Activated CD8-positive, alpha-beta memory T cell treated with anti-CD3 and anti-CD28 coated beads, Interleukin-2, amount 50 U/mL, for 48 hours (primary cell): ENCODE measurements at places on chromosomes 4 and X.

GRCh38 chrX:12701628-12702027, 89.6 kb upstream of the PRPS2 start:
- peak; percentile 55 for DNase-seq

DNA sequence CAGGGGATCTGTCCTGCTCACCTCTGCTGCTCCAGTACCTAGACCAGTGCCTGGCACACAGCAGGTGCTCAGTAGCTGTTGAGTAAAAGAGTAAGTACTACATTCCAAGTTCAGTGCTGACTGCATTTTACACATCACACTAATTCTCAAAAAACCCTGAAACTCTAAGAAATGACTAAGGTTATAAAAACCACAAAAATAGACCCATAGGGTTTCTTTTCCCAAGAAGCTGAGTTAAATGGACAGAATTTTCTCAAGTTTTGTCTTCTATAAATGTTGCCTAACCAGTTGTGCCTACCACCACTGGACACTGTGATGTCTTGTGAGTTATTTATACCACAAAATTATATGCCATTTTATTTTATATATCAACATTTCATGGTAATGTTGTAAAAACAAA, 78.9 kb upstream of the RXFP1 start:
- DNase-seq, result no peak

- DNase-seq, result no peak
These were observed 68.4 kb downstream of the MID2 start for GRCh38 chrX:107894038-107894437.

GRCh38 chr4:30718641-30719453, 1.3 kb upstream of the PCDH7 start:
- no peak for DNase-seq

DNA sequence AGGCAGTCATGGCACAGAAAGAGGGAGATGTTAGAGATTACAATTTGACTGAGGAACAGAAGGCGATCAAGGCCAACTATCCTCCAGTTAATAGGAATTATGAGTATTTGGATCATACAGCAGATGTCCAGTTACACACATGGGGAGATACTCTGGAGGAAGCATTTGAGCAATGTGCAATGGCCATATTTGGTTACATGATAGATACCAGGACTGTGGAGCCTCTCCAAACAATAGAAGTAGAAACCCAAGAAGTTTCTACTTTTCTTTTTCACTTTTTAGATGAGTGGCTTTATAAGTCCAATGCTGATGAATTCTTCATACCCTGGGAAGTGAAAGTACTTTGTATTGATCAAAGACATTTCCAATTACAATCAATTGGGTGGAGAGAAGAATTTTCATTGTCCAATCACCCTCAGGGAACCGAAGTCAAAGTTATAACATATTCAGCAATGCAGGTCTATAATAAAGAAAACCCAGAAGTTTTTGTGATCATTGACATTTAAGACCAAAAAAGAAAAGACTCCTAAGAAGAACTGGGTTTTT, 139.1 kb downstream of the MAB21L2 start:
- no peak for DNase-seq

GRCh38 chrX:153628665-153629064, 18.3 kb upstream of the DUSP9 start:
- DNase-seq, result no peak

GRCh38 chr4:40292313-40292759, 42.8 kb upstream of the CHRNA9 start:
- DNase-seq, result no peak

- DNase-seq, result no peak
These were observed 32.9 kb downstream of the CPEB2 start for GRCh38 chr4:15035159-15035558.

GRCh38 chr4:124157396-124158083, 555.0 kb downstream of the ANKRD50 start:
- no peak for DNase-seq

- DNase-seq, result no peak
These were observed 8.1 kb downstream of the HGFAC start for GRCh38 chr4:3449574-3450534.

DNA sequence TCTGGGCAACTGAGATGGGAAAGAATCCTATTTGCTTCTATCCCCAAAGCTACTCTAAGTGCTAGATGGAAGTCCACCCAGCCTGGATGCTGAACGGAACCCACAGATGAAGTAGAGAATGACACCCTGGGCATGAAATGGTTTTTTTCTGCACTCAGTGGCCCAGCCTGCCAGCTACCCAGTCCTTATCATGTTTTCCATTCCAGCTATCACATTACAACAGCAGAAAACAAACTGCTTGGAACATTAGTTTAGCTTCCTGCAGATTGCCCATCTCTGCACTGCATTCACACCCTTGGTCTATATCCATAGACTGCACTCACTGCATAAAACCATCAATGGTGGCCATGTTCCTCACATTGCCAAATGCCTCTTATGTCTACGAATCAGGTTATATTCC, 79.1 kb downstream of the NYX start:
- DNase-seq, result no peak

DNA sequence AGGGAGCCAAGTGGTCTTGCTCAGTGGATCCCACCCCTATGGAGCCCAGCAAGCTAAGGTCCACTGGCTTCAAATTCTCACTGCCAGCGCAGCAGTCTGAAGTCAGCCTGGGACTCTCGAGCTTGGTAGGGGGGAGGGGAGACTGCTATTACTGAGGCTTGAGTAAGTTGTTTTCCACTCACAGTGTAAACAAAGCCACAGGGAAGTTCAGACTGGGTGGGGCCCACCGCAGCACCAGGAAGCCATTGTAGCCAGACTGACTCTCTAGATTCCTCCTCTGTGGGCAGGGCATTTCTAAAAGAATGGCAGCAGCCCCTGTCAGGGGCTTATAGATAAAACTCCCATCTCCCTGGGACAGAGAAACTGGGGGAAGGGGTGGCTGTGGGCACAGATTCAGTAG, 721.0 kb upstream of the NDST4 start:
- no peak for DNase-seq

DNA sequence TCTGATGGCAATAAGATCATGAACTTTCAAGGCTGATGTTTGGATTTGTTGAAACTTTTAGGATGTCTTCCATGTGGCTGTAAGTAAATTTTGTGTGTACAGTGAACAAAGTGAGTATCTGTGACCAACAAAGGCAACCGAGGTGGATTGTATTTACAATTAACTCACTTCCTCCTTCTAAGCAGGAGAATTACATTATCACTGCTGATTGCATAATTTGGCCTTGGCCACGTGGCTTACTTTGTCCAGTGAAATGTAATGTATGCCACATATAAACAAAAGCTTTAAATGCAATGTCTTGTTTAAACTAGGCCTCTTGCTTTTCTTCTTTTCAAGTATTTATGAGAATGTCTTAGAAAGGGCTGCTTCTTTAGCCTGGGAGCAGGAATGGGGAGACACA, 66.3 kb upstream of the MAD2L1 start:
- DNase-seq, result no peak

DNA sequence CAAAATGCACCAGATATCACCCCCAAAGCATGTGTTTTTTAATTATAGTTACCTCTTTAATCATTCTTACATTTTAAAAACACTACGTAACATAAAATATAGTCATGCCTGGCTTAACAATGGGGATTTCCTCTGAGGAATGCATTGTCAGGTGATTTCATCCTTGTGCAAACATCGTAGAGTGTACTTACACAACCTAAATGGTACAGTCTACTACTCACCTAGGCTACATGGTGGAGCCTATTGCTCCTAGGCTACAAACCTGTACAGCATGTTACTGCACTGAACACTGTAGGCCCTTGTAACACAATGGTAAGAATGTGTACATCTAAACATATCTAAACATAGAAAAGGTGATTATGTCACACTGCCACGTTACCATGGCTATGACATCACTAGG, 208.6 kb downstream of the SPOCK3 start:
- DNase-seq, result no peak

- DNase-seq, result no peak
These were observed 543.1 kb downstream of the GBA3 start for GRCh38 chr4:23235628-23236390.

DNA sequence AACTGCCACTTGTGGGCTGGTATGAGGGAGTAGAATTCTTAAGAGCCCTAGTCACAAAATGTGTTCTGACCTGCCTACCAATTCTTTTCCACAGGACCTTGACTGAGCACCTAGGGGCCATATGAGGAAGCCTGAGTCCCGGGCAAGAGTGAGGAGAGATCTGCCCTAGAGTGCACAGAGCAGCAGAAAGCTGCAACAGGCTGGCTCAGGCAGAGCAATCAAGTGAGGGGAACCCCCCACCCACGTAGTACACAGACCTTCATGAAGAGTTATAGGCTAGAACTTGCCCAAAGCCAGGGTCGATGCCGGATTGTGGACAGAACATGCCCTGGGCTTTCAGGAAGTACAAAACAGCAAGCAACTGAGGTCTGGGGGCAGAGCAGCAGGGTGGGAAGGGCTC, 117.0 kb downstream of the SPOCK3 start:
- DNase-seq, result no peak

DNA sequence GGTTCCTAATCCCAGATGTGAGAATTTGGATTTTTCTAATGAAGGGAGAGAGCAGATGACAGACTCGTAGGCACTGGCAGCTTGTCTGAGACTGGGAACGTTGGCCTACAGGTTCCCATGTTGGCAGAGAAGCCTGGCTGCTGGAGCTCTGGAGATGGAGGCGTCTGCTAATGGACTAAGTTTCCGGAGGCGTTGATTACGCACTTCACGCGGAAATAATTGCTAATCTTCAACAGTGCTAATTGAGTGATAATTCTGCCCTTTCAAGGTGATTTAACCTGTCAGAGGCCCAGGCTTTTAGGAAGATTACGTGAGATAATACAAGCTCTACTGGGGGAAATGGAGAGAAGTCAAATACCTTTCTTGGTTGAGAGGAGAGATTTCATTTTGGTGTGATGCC, 77.4 kb downstream of the PSAPL1 start:
- no peak for DNase-seq

- no peak for DNase-seq
These were observed 39.9 kb upstream of the PCDH19 start for GRCh38 chrX:100449696-100450608.

- no peak for DNase-seq
These were observed 215.3 kb upstream of the CXorf66 start for GRCh38 chrX:140180585-140180984.

DNA sequence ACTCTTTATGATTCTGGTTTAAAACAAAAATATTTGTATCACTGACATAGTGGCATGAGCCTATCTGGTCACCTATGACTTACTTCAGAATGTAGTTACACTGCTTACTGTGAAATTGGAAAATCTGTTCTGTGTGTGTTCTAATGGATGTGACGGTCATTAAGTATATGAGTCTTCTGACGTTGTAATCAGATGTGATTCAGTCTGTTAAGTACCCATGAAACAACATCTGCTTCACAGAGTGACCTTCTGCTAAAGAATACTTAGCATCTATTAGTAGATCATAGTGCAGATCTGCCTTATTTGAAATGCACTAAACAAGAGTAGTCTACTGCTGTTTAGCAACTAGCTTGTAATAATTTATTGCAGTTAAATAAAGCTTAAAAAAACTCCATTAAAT, 317.1 kb downstream of the DCTD start:
- no peak for DNase-seq

DNA sequence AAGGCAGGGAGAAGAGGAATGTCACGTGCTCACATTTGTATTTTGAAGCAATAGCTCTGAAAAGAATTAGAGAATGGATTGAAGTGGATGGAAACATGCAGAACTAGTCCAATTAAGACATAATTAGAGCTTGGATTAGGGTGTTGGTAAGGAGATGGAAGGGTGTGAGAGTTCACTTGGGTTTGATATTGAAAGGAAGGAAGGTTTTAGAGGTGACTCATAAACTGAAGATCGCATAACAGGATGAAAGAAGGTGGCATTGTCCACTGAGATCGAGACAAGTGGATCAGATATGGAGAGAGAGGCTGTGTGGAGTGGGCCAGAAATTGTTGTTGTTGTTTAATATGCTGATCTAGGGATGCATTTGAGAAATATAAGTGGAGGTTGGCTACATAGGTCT, 244.0 kb upstream of the SMIM31 start:
- no peak for DNase-seq

- no peak for DNase-seq
These were observed 133.9 kb downstream of the CBR4 start for GRCh38 chr4:168876106-168876505.

DNA sequence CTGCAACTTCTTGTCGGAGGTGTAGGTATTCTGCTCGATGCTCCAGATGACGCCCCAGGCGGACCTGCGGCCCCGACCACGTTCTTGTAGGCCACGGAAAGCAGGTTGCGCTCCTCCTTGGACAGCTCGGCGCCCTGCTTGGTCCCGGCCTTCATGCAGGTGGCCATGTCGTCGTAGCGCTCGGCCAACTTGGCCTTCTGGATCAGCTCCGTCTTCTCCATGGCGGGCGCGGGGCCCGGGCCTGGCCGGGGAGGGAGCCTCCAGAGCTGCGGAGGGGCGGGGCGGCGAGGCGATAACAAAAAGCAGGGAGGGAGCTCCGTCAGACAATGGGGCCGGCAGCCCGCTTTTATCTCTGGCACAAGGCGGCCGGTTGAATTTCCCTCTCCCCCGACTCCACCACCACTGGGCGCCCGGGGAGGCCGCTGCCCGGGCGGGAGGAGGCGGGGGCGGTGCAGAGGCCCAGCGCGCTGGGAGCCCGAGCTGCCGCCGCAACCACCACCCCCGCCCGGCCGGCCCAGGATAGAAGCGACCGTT, 28.3 kb upstream of the DRP2 start:
- DNase-seq, result no peak

DNA sequence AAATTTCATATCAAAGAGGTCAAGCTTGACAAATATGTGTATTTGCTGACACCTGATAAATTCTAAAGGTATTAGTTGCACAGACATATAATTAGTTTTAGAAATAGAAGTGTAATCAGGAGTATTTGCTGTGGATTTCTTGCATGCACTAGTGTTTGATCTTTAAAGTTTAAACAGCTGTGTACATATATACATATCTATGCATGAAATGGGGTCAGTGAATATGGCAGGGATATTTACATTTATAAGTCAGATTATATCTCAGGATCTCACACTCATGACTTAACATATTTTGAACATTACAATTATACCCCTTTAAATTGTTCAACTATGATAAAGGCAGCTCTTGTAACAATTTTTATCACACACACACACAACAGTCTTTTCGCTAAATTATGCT, 547.4 kb upstream of the ACTRT1 start:
- DNase-seq, result no peak

DNA sequence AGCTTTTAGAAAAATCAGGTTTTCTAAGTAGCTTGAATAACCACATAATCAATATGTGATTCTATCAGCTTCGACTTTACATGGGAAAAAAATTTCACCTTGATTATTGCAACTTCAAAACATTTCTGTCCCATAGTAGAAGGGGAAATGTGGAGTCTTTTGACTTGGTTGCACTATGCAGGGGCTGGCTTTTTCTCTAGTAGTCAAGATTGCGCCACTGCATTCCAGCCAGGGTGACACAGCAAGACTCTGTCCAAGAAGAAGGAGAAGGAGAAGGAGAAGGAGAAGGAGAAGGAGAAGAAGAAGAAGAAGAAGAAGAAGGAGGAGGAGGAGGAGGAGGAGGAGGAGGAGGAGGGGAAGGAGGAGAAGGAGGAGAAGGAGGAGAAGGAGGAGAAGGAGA, 84.9 kb downstream of the MAML3 start:
- DNase-seq, result no peak

GRCh38 chr4:158865520-158866177, 96.8 kb downstream of the FNIP2 start:
- DNase-seq, result no peak
